ENCODE measurements at places on chromosomes 7 and 10. TPM values are rescaled to one million over a fixed set of nuclear protein-coding genes. Genes with fewer than 3 reads are reported as not detected.

The HGF gene
- total RNA-seq = 0.30 TPM

The CCL26 gene
- not detected for total RNA-seq

DNA sequence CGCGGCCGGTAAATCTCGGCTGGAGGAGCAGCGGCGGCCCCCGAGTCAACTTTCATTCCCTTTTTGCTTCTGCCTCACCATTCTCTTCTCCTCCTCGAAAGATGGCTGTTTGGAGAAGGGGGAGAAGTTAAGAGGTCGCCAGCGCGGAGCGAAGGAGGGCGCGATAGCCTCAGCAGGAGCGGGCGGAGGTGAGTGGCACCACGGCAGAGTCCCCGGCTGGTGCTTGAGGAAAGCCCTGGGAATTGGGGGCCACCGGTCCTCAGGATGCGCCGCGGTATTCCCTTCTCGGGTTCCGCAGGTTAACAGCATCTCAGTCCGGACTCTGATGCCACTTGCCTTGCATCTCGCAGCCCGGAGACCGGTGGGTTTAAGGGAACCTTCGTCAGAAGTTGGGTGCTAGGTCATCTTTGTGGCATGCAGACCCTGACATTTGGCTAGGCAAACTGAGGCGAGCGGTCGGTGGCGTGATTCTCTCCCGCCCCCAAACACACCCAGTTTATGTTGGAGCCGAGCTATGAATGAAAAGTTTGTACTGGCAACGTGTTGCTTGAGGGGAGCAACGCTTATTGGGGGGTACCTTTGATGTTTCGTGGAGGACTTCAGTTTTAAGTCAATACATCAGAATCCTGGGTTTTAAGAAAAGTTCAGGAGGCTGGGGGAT is 59.5 kb upstream of the PRPS1L1 start:
- no peaks in the 10 kb centered on the region for H3K27me3 ChIP-seq
- H3K4me3 ChIP-seq = peak overlapping the region; percentile 65
- no peaks in the 10 kb centered on the region for H3K4me1 ChIP-seq
- H3K36me3 ChIP-seq = no peaks in the 10 kb centered on the region
- DNase-seq = no peak

DNA sequence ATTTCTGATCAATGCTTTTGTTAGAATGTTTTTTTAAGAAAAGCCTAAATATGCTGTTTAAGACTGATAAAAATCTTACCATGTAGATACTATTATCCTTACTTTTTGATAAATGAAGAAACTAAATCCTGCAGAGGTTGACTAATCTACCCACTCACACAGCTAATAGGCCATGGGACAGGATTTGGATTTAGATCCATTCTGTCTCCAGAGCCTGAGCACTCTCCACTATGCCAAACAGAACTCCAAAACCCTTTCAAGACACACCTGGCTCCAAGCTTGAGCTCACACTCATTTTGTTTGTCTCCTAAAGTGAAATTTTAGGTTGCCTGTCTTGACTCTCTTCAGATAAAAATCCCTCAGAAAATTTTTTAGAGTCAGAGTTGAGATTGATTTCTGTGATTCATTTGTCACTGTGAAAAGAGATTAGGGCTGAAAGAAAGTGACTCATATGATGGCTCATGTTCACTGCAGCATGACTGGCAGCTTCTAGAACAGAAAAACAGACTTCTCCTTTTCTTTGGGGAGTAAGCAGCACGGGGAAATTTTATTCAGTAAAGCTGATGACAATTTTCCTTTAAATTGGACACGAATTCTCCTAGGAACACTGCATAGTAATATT is 132.3 kb upstream of the POT1 start:
- H3K4me3 ChIP-seq = no peak overlapping the region
- peaks cover 3% of the 10 kb centered on the region for H3K4me1 ChIP-seq
- DNase-seq = no peak

DNA sequence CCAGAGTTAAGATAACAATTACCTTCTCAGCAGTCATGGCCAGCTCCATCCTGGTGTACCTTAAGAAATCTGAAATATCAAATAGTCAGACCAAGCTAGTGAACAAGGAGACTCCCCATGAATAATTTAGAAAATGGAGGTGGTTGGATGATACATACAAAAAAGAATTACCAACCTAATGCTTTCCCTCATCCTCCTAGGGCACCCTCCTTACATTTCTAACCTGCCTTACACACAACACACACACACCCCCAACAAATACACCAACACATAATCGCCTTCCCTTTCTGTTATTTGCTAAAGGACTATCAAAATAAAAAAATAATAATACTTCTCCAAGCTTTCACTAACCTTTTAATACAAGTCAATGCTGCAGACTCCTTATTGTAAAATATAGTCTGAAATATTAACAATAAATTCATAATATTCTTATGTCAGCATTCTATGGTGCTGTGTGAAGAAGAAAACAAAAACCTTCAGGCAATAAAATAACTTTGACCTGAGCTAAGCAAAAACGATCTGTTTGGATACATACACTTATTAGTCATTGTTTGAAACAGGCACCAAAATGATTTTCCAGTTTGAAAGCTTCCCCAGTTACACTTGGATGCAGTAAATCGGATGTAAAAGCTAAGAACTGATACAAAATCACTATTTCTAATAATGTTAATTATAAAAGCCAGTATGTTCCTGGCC is 3.4 kb downstream of the TWIST1 start:
- no peaks in the 10 kb centered on the region for H3K36me3 ChIP-seq
- no peak for DNase-seq
- H3K4me3 ChIP-seq = no peak overlapping the region
- H3K4me1 ChIP-seq = no peaks in the 10 kb centered on the region
- peak overlapping the region; percentile 86 for H3K27ac ChIP-seq

DNA sequence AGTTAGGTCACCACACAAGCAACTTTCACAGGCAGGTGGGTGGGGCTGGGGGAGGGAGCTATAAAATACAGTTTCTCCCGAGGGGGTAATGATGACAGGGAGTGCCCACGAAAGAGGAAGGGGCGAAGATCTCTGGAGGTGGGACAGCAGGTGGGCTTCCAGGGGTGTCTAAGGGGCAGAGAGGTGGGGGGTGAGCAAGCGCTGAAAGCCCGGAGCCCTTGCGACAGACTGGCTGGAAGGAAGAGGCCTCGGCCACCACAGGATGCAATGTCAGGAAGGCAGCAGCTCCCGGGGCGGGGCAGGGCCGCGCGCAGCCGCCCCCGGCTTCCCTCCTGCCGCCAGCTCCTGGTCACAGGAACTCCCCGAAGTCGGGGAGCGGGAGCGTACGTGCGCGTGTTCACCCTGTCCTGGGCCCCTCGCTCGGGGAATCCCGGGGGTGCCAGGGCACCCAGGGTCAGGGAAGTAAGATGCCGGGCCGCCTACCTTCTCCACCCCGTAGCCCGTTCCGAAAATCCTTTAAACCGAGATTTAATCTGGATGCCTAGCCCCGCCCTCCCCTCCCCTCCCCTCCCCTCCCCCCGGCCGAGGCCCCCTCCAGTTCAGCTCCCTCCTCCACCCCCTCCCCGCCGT is 105.2 kb upstream of the PPIF start:
- no peaks in the 10 kb centered on the region for H3K27me3 ChIP-seq
- peak overlapping the region; percentile 81 for H3K4me3 ChIP-seq
- peak overlapping the region; percentile 71 for H3K27ac ChIP-seq
- DNase-seq = no peak
- H3K36me3 ChIP-seq = no peaks in the 10 kb centered on the region
- peaks cover 84% of the 10 kb centered on the region for H3K4me1 ChIP-seq
